Urinary bladder (tissue), 4 donors: ENCODE measurements at places on chromosomes 5 and 9.
A peak's percentile ranks its signal among the peaks of the same experiment; 100 is the strongest.

- no peak for DNase-seq
These were observed 39.5 kb downstream of the NSUN2 start for GRCh38 chr5:6593148-6594016.

GRCh38 chr9:32092031-32092430, 292.4 kb upstream of the ACO1 start:
- DNase-seq = no peak

- no peak for DNase-seq
These were observed 263.9 kb downstream of the SAXO1 start for GRCh38 chr9:18768951-18769622.

DNA sequence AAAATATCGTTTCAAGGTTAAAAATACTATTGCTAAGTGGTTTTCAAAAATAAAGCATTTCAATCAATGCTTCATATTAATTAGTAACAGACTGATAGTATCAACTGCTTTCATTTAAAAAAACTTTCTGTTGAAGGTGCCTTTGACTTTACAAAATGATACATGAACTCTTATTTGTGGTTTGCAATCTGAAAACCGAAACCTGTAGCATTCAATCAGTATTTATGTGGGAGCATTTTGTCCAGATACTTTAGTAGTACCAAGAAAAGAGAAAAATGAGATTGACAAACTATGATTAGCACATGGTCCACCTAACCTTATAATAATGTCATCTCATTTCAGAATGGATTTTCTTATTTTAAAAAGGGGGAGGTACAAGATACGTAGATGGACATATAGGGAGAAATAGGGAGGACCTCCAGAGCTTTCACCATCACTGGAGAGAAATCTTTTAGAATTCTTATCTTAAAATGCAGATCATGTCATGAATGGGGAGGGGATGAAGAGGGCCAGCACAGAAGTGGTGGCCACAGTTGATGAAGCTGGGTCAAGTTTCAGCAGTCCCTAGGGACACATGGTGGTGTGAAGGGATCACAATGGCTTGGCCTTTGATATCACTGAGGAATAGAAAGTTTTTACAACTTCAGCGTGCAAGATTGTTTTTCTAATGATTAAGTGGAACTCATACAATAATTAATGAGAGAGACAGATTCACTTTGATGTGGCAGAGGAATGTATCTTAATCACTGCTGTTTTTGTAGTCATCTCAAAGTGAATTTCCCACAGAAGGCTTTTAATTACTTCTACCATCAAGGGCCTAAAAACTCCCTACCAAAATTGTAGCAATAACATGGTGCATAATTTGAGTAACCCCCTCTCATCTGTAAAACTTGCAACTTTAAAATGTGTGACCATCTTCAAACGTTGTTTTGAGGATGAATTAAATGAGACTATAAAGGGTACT, 322.3 kb upstream of the EDIL3 start:
- no peak for DNase-seq

- DNase-seq = no peak
These were observed 114.2 kb upstream of the ITGA1 start for GRCh38 chr5:52673495-52673894.

- no peak for DNase-seq
These were observed 988.7 kb upstream of the ARRDC3 start for GRCh38 chr5:92371889-92372235.

DNA sequence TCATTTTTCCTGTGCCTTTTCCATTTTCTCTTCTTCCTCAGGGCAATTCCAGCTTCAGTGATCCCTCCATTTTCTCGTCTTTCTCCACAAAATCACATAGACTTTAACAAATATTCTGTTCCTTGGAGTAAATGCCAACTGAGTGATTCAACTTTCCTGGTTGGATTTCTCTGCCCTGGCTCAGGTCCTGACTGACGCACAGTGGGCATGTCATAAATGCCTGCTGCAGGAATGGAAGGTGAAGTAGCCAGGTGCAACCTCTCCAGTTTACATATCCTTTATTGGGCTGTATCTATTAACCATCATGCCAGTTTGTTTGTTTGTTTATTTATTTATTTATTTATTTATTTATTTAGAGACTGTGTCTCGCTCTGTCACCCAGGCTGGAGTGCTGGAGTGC, 95.1 kb downstream of the MEF2C start:
- DNase-seq = no peak

DNA sequence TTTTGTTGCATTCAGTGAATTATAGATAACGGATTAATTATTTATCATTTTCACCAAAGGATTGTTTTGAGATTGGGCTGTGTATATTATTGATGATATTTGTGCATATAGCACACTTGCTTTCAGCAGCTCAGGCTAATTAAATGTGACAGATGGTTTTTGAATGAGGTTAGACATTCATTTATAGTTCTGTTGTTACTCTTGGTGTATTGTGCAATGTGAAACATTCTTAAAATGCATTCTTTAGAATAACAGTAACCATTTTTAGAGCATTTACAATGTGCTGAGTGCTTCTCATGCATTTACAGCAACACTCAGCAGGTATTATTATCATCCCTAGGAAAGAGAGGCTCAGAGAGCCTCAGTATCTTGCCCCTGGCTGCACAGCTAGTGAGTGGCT, 23.8 kb downstream of the NANS start:
- no peak for DNase-seq

- DNase-seq = no peak
These were observed 11.1 kb downstream of the TRIM14 start for GRCh38 chr9:98107926-98108325.

- DNase-seq = peak; percentile 66
These were observed 69.3 kb downstream of the HSD17B3 start for GRCh38 chr9:96232539-96233241.

DNA sequence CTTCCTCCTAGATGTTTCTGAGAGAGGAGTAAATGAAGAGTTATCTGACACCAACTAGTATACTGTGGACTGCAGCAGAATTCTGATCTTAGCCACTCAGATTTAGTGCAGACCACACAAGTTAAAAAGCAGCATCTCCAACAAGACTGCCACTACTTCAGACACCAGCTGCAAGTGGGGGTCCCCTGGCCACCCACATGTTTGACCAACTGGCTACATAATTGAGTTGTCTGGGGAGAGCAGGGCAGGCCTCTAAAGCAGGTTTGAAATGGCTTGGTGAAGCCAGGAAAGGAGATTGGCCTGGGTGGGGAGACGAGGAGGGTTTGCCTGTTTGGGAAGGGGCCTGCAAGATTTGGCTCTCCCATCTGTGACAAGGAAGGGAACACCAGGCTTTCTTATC, 40.5 kb upstream of the FAM81B start:
- DNase-seq = no peak

GRCh38 chr5:126017096-126017495, 406.1 kb upstream of the GRAMD2B start:
- no peak for DNase-seq

DNA sequence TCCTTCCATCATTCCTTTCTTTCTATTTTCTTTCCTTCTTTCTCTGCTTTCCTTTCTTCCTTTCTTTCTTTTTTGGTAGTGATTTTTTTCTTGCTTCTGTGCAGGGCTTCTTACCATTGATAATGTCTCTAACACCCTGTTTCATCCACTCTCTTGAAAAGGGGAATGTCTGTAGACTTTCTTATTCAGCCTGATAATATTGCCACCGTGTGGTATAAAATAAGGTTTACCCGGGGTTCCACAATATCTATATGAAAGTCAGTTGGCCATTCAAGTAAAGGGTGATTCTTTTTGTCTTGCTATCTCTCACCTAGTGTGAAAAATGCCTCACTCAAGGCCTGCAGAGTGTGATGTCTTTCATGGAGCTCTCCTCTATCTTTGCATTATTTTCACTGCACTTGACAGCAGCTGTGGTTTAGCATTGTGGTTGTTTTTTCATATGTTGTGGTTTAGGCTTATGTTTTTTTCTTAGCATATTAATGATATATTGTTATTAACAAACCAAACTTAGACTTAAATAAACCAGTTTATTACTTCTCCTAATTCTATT, 153.9 kb downstream of the CSNK1G3 start:
- no peak for DNase-seq

DNA sequence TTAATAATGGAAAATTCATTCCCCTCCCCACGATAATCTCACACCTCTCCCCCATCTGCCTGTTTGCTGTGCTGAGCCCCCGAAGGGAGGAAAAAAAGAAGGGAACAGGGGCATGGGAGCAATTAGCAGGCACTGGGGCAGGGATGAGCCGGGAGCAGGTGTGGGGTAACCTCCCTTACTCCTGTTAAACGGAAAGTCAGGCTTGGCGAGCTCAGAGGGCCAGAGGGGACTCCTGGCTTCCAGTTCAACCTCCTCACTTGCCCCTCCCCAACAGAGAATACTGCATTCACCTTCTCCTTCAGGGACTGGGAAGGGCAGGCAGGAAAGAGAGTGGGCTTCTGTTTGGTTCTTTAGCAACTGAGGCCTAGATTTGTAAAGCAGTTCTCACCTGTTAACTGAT, 1.6 kb downstream of the AFAP1L1 start:
- DNase-seq = no peak

GRCh38 chr5:122262103-122262502, 49.9 kb upstream of the SNCAIP start:
- DNase-seq = no peak

GRCh38 chr5:3032513-3032912, 281.0 kb upstream of the IRX2 start:
- no peak for DNase-seq

GRCh38 chr9:76023715-76024195, 133.3 kb downstream of the PCSK5 start:
- DNase-seq = no peak

DNA sequence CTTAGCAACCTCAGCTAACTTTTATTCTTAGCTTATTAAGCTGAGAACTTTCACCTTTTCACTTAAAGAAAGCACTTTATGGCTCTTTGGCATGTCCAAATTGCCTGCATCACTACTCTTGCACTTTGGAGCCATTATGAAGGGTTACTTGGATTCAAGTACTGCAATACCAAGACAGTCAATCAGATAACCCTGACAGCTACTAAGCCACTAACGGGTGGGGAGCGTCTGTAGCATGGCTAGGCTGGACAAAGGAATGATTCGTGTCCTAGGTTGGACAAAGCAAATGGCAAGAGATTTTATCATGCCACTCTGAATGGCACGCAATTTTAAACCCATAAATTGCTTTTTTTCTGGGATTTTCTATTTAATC, 39.6 kb downstream of the TRPM6 start:
- DNase-seq = no peak
